ENCODE measurements at places on chromosomes 12 and 14.
A peak's percentile ranks its signal among the peaks of the same experiment; 100 is the strongest.

DNA sequence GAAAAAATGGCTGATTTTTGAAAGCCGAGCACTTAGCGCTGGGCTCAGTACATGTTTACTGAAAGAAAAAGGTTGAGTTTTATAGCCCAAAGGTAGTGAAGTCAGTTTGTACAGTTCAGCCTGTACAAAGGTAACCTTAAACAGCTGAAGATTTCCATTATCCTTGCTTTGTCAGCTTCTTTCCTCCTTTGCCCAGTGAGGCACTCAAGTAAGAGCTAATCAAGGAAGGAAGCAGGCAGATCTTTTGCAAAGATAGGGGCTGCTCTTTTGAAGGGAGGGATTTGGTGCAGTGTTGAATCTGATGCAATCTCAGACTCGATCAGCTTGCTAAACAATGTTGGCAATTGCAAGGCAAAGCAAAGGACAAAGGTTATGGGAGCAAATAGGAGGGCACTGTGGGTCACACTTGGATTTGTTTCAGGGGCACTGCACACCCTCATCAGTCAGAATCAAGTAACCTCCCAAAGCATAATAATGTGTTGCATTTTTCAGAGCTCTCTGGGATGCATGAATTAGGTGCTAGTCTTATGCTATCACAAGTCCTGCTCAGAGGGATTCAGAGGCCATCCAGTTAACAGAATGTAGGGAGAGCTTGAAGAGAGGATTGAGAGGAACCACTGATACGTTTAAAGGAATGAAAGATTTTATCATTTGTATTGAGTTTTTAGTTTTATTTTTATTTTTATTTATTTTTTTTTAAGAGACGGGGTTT lies 44.4 kb downstream of the ANO6 start:
- DNase-seq: peak; percentile 50

DNA sequence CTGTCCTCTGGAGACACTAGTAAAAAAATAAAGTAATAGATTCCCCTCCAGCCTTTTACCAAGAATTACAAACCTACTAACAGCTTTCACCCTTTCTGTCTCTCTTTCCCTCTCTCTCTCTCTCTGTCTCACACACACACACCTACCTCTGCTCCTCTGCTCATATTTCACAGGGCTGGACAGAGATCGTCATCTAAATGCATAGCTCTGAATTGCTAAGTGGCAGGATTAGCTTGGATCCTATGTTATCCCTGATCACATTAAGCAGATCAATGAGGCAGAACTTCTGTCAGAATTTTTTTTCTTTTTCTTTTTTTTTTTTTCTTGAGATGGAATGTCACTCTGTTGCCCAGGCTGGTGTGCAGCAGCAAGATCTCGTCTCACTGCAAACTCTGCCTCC lies 22.9 kb downstream of the VCPKMT start:
- no peak for DNase-seq

DNA sequence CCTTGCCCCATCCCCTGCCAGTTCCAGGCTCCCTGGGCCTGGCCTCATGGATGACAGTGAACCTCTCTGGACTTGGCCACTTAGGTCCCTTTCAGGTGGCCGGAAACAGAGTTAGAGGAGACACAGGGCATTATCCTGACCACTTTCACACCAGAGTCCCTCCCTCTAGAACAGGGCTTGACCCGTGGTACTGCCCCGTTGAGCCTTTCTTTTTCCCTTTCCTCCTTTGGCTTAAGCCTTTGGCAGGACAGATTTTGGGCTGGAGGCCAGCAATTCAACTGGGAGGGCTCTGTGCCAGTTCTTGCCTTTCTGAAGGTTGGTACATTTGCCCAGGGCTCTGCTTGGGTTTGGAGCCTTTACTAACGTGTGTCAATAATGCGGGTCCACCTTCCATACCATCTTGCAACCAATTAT lies 22.8 kb downstream of the TPCN1 start:
- DNase-seq: no peak

GRCh38 chr12:77060136-77060882 lies 5.1 kb downstream of the E2F7 start:
- no peak for DNase-seq

GRCh38 chr14:91232052-91232451 lies 12.5 kb downstream of the GPR68 start:
- no peak for DNase-seq

DNA sequence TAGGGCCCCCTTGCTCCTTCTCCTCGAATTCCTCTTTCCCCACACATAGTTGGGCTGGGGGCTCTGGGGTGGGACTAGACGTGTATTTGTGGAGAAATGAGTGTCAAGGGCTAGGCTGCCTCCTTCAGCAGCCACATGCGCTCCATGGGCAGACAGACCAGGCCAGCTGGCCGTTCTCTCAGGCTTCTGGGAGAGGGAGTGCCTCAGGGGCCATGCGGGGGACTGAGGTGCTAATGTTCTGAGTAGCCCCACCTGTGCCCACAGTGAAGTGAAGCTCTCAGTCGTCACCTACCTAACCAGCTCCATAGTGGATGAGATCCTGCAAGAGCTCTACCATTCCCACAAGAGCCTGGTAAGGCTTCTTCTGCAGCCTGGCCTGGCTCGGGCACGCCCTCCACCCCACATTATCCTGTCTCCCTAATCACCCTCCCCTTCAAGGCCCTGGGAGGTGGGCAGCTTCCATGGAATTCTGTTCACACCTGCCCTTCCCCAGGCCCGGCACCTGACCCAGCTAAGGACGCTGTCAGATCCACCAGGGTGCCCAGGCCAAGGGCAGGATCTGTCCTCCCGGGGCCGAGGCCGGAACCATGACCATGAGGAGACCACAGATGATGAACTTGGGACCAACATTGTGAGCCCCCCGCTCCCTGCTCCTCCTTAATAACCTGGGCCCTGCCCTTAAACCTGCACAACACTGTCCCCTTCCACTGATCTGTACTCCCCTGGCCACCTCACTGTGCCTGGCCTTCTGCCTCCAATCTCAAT lies 9.0 kb upstream of the CPNE6 start:
- no peak for DNase-seq

- DNase-seq: no peak
These were observed 49.0 kb upstream of the MSRB3 start for GRCh38 chr12:65229441-65229840.

DNA sequence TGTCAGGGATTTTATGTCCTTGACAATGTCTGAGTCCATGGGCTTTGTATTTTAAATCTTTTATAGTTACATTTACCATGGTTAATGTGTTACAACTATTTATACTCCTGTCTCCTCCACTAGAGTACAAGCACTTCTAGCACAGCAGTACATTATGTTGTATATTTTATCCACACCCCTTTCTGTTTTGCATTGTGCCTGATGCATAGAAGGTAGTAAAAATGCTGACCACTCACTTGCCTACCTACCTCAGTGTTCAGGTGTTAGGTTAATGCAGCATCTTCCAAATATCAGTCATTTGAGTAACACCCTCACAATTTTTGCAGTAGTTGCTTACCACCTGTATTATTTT lies 31.1 kb upstream of the SLC38A2 start:
- no peak for DNase-seq

DNA sequence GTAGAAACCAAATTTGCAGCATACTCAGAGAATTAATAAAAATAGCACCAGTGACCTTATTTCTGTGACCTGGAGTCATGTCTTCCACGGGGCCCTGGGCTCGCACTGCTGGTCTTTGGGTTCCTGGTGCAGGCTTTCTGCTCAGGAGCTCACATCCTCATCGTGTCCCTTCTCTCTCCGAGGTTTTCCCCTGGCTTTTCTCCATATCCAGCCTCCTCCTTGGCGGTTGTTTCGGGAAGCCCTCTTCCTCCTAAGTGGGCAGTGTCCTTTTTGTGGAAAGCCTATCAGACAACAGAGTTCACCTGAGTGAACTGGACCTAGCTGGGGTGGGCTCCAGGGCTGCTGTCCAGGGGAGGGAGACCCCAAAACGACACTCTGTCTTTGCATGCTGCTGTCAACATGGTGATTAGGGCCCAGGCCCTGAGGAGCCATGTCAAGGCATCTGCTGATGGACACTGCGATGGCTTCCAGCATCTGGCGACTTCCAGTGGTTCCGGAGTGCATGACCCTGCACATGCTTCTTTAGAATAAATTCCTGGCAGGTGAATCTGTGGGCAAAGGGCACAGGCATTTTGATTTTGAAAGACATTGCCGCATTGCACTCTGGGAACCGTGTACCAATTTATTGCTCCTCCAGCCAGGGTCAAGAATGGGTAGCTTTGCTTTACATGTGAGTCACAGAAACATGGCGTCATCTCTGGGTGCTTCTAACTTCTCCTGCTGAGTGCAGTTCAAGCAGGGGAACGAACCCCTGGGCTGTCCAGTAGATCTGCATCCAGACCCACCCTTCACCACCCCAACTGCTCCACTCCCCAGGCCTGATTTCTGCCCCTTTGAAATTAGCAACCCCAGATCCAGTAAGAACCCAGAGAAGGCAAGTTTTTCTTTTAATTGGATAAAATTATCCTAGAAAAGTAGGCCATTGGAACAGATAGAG lies 136.8 kb downstream of the ADGRD1 start:
- no peak for DNase-seq

DNA sequence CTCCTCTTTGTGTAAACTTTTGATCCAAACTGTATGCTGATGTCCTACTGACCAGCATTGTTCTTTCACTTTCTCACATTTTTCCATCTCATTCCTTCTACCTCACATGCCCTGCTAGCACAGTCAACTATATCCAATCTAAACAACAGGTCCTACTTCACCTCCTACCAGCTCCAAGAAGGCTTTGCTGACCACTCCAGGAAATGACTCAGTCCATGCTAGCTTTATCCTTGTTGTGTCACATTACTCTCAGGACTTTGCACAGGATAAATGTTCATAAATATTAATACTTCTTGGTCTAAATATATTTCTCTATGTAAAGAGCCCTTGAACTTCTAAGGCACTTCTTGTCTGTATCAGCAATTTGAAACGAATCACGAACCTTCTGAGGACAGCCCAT lies 64.9 kb upstream of the PCED1B start:
- DNase-seq: no peak

DNA sequence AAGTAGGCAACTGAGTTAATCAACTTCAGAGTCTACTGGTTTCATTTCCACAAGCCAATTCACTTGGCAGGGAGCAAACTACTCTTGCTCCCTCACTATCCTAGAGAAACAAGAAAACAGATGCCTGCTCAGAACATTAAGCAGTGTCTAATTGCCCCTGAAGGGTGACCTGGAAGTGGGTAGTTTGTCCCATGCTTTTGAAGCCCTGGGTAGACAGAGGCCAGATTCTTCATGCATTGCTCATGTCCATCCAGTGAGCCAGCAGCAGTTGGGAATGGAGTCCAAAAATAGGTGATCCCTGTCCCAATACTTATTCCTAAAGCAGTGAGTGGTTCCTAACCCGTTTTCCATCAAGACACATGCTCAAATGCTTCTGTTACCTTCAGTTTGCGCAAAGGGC lies 48.8 kb downstream of the BICDL1 start:
- DNase-seq: no peak

DNA sequence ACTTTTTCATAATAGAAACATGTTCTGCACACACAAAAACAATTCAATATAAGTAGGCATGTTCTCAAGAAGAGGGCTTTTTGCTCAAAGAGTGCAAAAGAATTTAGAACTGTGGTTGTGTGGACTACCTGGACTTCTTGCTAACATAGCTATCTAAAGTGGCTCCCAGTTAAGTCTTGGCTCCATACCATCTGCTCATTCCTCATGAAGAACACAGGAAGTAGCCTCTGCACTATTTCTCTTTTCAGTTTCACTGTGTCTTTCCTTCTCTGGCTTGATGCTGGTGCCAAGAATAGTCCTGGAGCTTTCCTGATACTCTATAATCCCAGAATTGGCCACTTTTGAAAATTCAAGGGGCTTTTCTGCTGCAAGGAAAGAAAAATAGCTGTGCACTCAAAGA lies 127.4 kb downstream of the CCER1 start:
- no peak for DNase-seq

GRCh38 chr12:3200814-3201233 lies 123.6 kb downstream of the TSPAN9 start:
- no peak for DNase-seq

- no peak for DNase-seq
These were observed 7.5 kb downstream of the BTG1 start for GRCh38 chr12:92138144-92138543.

DNA sequence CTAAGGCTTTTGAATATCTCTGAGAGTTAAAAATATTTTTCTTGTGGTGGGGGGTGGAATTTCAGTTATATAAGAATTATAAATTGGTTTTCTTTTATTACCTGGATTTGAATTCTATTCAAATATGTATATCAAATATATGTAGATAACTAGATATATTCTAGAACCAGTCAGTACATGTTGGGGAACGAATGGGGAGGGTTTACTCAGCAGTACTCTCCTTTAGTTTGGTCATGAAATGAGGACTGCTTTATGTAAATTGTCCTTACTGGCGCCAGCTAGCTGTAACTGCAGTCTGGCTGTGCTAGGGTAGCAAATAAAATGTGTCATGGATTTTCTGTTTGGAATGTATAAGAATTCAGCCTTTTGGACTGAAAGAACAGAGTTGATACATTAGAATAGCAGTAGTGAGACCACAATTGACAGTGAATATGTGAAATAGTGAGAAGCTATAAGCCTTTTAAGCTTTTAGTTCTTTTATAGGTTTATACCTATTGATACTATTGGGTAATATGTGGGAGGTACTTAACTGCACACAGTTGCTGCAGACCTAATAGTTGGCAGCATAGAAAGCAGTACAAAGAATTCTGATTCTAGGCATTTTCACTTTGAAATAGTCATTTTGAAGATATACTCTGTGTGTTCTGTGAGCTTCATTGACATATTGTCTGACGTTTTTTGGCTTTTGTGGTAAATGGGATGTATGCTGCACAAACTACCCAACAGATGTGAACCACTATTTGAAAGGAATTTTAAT lies 29.0 kb downstream of the ATF7IP start:
- DNase-seq: peak; percentile 22

GRCh38 chr12:20109676-20110075 lies 258.7 kb upstream of the PDE3A start:
- DNase-seq: no peak

DNA sequence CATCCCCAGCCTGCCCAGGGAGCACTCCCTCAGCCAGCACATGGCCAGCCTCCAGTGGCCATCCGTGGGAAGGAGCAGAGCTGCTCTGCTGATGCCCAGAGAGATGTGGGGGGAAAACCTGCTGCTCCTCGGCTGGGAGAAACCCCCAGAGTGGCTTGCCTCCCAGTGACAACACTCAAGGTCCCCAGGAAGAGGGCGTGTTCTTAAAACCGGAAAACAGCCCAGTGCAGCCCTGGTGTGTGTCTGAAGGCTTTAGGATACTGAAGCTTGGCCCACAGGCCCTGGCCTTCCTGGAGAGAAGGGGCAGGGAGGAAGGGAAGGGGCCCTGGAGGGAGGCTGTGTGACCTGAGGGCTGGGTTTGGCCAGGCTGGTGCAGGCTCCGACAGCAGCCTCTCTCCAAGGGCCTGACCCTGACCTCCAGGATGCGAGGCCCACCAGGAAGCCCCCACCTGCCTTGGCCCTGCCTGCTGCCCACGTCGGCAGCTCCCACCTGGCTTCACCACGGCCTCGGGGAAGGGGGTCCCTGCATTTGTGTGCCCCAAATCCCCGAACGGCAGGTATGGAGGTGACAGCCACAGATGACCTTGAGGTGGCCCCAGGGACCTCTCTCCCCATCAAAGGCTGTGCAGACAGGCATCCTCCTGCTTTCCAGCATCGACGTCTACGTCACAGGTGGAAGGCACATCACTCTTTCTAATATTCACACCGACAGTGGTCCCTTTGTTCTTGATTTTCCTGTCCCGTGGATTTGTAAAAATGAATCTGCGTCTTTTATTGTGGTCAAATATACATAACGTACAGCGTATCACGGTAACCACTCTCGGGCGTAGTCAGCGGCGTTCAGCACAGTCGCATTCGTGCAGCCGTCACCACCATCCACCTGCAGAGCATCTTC lies 190.0 kb upstream of the C14orf180 start:
- no peak for DNase-seq

- DNase-seq: no peak
These were observed 8.7 kb upstream of the ADCK1 start for GRCh38 chr14:77791225-77791600.
